ENCODE measurements at places on chromosomes 12 and 14.

- no peak for DNase-seq
These were observed 66.4 kb upstream of the SLC38A4 start for GRCh38 chr12:46892034-46892705.

DNA sequence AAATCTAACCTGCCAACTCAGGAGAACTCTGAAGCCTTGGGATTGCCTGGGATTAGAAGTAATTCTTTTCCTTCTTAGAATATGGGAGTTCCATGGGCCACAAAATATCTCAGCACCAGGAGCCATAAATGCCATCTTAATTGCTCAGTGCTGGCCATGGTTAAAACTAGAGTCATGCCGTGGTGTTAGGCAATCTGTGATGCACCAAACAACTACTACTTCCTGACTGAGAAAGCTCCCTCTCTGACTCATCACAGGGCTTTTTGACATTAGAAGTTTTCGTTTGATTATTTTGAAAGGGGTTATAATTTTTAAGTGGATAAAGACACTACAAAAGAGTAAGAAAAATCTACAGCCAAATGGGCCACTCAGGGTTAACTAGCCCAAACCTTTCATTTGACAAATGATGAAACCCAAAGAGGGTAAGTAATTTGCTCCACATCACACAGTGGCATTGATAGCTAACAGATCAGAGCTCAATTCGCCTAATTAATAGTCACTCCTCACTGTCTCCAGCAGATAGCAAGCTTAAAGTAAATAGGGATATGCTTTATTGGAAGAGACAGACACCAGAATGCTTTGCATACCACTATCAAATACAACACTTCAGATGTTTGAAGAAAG, 377.3 kb downstream of the EMP1 start:
- DNase-seq = no peak

DNA sequence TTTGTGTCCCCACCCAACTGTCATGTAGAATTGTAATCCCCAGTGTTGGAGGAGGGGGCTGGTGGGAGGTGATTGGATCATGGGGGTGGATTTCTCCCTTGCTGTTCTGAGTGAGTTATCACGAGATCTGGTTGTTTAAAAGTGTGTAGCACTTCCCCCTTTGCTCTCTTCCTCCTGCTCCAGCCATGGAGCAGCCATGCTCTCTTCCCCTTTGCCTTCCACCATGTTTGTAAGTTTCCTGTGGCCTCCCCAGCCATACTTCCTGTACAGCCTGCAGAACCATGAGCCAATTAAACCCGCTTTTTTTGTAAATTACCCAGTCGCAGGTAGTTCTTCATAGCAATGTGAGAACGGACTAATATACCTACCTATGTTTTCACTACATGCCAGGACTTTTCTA, 2.6 kb upstream of the POC1B start:
- no peak for DNase-seq

DNA sequence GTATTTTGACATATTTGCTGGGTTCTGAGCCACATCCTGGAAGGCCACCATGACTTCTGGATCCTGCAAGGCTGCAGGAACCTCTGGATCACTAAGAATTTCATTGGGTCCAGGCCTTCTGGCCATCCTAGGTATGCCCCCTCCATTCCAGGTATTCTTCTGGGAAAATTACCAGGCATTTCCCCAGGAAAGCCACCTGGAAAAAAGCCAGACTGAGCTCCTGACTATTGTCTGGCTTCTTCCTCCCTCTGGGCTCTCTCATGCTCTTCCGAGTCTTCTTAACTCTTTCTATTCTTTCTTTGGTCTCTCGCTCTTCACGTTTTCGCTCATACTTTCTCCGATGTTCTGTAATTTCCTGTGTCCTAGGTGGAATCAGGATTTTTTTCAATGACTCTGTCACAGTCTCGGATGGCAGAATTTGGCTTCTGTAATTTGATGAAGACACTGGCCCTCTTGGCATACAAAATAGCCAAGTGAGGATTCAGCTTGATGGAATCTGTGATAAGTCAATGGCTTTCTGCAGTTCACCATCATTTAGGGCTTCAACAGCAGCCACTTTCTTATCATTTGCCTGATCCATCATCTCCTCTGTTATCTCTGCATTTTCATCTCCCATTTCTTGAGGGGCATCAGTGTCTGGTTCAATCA, 42.6 kb downstream of the ATP23 start:
- DNase-seq = no peak

DNA sequence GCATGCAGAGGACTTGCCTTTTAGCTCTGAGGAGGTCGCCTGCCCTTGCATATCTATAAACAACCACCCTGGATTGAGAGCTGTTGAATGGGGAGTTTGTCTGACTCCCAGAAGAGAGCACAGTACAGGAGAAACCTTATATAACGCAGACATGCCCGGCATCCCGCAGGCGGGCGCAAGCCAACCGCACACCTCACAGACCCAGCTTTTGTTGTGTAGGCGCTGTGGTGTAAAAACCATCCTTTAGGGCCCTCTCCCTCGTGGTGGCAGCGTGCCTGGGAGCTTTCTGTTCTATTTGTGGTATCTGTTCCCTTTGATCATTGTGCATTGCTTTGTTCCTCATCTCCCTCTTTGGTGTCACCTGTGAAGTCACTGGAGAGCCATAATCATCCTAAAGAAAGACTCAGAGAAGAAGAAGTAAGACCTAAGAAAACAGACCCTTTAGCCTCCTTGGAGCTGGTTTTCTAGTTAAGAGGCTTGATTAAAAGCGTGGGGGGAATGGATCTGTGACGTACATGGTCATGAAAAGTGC, 77.7 kb downstream of the ETV6 start:
- no peak for DNase-seq

- no peak for DNase-seq
These were observed 10.1 kb upstream of the BDKRB1 start for GRCh38 chr14:96245710-96246538.

- no peak for DNase-seq
These were observed 196 bp upstream of the MYH6 start for GRCh38 chr14:23408307-23408630.

- no peak for DNase-seq
These were observed 116.8 kb downstream of the PLCZ1 start for GRCh38 chr12:18620986-18621385.

DNA sequence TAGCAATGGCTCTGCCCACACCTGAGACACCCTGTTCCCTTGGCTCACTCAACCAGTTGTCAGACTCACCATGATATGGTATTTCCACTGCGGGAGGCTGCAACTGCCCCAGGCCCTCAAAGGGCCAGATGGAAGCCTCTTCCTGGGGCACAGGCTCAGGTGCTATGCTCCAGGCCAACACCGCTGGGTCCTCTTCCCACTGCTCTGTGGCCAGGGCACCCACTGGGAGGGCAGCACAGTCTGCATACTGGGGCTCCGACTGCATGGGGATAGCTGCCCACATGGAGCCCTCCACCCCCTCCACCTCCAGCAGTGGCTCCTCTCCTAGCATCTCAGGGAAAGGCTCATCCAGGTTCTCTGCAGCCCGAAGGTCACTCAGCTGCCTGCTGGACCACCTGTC, 3.7 kb downstream of the ANGEL1 start:
- DNase-seq = no peak

DNA sequence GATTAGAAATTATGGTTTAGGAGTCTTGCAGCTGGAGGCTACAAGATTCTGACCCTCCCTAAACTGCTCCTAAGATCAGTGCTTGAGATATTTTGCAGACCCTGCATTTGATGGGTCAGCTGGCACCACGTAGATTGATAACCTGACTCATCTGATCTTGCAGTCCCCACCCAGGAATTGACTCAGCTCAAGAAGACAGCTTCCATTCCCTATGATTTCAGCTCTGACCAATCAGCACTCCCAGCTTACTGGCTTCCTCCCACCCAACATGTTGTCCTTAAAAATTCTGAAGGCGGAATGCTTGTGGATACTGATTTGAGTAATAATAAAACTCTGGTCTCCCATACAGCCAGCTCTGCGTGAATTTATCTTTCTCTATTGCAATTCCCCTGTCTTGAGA, 23.2 kb upstream of the MTHFD1 start:
- DNase-seq = no peak

GRCh38 chr12:45522227-45522626, 207.3 kb upstream of the ARID2 start:
- DNase-seq = no peak

- DNase-seq = no peak
These were observed 1.8 kb upstream of the BTG1 start for GRCh38 chr12:92147491-92147890.

DNA sequence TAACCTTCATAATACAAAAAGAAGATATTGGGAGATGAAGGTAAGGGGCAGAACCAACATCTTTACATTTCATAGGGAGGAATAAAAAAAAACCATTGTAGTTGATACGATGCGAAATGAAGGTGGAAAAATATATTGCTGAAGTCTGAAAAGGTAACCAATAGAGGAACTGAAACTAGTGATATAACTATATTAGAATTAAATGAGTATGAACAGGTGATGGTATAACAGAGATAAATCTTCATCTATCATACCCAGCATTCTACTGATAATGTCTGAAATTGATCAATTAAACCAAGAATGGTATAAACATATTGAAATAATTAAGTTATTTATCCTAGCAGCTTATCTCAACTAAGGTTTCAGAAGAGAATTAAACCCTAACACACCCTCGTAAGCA, 332.1 kb downstream of the NELL2 start:
- no peak for DNase-seq

- DNase-seq = no peak
These were observed 58.4 kb downstream of the NELL2 start for GRCh38 chr12:44817687-44818086.

DNA sequence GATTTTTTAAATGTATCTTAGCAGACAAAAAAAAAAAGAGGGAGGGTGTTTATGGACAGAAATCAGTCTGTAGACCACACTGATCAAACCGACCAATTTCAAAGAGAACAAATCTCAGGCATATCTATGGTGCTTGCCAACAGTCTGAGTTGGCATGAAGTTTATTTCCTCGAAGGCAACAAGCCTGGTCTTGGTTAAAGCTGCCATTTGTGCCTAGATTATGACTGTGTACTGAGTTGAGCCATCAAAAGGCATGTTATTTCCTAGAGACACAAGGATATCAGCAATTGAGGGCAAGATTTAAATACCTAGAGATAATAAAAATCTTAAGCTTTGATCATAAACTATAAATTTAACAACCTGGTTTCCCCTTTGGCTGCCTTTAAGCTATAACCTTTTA, 119.2 kb downstream of the SLC2A13 start:
- DNase-seq = no peak

- DNase-seq = no peak
These were observed 59.3 kb upstream of the VRK1 start for GRCh38 chr14:96737881-96738280.

GRCh38 chr14:22846811-22847307, 10.5 kb downstream of the MMP14 start:
- DNase-seq = no peak

DNA sequence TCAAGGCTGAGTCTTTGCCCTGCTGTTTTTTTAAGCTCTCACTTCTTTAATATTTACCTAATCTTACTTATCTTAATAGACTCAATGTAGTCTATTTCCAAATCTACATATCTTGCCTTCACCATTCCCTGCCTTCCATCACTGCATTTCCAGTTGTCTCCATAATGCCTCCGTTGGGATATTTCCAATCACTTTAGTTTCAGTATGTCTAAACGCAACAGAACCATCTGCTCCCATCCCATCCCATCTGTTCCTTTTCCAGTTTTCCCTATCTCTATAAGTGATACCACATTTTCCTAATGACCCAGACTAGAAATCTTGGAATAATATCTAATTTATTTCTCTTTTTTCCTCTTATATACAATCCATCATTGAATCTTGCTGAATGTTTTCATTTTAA, 15.1 kb upstream of the CCDC198 start:
- DNase-seq = no peak

DNA sequence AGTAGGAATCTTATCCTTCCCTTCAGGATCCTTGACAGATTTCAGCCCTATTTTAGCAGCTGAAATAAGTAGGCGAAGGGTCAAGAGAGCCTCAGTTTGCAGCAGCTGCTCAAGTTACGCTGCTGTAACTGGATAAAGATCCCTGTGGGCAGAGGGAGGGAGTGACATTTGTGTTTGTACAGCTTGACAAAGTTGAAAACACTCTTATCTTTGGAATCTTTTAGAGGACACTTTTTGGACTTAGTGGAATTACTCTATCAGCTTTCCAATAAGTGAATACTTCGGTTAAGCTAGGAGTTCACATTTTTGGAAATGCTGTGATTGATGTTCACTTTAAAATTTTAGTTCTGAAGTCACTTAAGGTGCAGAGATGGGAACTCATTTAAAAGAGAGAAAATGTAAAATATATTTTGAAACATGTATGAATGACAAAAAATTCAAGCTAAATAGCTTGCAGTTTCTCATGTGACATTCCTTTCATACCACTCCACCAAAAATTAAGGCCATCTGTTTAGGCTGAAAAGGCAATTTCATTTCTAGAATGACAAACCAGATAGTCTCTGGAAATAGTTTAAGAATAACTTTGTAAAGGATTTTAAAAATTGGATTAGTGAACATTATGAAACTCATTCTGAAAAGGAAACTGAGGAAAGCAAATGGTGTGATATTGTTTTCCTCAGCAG, 55.2 kb downstream of the SLC38A4 start:
- DNase-seq = no peak

DNA sequence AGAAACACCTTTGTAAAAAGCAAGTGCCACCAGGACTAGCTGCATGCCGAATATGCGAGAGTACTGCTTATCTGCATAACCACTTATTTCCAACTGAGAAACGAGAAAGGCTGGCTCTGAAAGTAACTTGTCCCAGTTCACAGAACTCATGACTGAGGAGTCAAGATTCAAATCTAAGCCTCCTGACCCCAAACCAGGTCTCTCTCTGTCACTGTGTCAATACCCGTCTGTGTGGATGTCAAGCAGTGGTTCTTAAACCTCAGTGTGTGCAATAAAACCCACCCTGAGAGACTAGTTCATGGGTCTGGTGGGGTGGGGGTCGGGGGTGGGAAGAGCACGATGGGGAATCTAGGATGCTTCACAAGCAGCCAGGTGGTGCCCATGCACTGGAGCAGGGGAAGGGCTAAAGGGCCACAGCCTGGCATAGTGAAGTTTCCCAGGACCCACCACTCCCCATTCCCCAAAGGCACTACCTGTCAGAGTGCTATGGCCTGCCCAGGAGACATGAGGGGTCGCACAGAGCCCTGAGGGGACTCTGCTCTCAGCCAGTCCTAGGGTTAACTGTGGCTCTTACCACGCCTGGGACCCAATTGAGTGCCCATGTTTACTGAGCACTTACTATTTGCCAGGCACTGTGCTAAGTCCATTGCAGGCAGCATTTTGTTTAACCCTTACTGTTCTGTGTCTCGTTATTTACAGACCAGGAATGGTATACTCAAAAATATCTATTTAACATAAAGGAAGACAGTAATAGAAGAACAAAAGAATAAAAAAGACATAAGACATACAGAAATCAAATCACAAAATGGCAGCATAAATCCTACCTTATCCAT, 33.4 kb upstream of the PNMA1 start:
- DNase-seq = no peak

GRCh38 chr14:42523666-42524065, 917.0 kb downstream of the LRFN5 start:
- DNase-seq = no peak

GRCh38 chr14:78746086-78746595, 576.0 kb downstream of the NRXN3 start:
- no peak for DNase-seq

DNA sequence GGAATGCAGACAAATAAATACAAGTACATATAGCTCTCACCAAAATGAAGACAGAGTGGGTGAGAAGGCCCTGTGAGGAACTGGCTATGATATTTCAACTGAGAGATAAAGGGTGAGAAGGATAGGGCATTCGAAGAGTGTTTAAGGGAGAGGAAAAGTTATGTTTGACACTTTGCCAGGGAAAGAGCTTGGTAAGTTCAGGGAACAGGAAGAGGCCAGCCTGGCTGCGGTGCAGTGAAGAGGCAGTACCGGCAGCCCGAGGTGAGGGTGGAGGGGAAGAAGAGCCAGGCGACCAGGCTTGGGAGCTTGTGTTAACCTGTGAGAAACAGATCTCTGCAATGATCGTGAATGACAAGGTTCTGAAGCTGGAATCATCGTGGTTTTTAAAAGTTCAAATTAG, 84.7 kb upstream of the RFX4 start:
- no peak for DNase-seq

Data from esophagus squamous epithelium (tissue), 5 donors.